Prostate gland (tissue), 2 donors: ENCODE measurements at places on chromosomes 6 and 20.

- DNase-seq, result no peak
These were observed 111.5 kb downstream of the SLC16A10 start for GRCh38 chr6:111198841-111199240.

DNA sequence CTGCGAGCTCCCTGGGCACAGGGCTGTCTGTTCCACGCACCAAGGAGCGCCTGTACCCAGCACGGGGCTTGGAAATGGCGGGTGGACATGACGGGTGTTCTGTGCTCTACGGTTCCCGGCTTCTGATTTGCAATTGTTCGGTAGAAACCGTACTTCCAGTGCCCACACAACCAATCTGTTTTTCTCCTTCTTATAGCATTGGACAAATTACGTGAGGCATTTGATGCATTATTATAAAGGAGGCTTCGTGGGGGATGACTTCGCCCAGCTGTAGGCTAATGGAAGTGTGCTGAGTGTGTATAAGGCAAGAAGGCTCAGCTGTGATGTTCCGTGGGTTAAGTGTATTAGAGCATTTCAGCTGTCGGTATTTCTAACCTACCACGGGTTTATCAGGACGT lies 9.8 kb upstream of the RPS21 start:
- no peak for DNase-seq

DNA sequence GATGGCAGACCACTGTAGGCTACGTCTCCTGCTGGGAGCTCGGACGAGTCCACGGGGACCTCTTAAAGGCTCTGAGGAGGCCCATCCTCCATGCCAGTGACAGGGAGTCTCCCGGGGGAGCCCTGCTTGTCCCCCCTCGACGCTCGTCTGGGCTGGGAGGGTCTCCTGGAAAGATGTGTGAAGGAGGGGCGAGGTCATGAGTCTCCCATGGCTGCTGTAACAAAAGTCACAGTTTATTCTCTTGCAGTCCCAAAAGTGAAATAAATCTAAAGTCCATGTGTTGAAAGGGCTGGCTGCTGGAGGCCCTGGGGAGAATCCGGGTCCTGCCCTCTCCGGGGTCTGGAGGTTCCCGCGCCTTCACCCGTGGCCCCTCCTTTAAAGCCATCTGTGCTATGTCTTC lies 67.1 kb upstream of the GATA5 start:
- no peak for DNase-seq

GRCh38 chr6:99347804-99348203 lies 1.7 kb downstream of the FAXC start:
- no peak for DNase-seq

GRCh38 chr20:53783768-53784167 lies 190.1 kb upstream of the ZNF217 start:
- no peak for DNase-seq

DNA sequence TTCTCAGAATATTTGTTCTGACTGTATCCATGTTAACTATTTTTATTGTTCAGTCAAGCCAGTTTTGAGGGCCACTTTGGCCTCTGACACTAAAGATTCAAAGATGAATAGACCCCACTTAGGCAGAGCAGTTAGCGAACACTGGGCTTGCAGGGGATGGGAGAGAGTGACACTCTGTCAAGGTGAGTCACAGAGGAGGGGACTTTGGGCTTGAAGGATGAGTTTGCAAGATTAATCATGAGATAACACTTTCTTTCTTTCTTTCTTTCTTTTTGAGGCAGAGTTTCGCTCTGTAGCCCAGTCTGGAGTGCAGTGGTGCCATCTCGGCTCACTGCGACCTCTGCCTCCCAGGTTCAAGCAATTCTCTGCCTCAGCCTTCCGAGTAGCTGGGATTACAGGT lies 46.4 kb downstream of the SPATA2 start:
- no peak for DNase-seq

DNA sequence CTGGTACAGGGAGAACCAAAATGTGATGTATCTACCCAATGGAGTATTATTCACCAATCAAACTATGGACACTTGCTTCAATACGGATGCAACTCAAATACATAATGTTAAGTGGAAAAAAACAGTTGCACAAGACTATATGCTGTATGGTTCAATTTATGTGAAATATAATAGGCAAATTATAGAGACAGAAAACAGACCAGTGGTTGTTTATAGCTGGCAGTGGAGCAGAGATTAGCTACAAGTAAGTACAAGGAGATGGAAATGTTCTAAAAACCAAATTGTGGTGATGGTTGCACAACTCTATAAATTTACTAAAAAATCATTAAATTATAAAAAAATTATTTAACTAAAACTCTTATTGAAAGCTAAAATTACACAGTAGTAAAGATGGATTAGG lies 113.2 kb downstream of the PRDM1 start:
- no peak for DNase-seq

DNA sequence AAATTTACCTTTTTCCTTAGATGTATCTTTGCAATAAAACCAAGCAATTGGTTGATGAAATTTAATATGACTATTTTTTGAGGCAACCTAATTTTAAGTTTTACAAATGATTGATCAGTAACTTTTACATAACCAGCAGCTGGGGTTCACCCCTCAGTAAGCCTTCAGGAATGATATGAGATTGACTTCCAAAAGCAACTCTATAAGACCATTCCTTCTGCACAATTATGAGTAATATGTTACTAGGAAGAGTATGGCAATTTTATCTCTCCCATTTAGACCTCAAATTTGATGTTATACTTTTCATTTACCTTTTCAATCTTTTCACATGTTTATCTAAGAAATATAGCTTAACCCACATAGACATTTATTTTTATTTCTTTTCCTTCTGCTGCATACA lies 1546.3 kb downstream of the HACE1 start:
- DNase-seq, result no peak
